ENCODE measurements at places on chromosomes 3 and 15.

- DNase-seq = no peak
Observed at GRCh38 chr15:80923668-80924067, 66.0 kb downstream of the MESD start.

GRCh38 chr3:114418107-114418506, 124.3 kb downstream of the TIGIT start:
- no peak for DNase-seq

GRCh38 chr3:64878362-64878761, 190.6 kb upstream of the ADAMTS9 start:
- no peak for DNase-seq

DNA sequence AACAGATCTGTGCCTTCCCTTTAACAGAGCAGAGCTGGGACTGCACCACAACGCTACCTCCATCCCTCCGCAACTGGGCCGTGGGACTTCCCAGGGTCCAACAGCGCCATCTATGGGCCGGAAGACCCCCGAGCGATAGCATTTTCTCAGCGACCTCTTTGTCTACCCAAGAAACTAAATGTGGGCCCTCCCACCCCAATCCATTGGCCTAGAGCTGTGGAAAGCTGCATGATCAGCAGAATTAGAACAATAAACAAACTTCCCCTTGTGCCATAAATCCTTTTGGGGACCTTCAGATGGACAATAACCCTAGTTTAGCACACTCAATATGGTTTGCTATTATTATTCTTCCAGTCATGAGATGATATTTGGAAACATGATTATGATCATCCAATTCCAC, 74.8 kb upstream of the NTRK3 start:
- no peak for DNase-seq

DNA sequence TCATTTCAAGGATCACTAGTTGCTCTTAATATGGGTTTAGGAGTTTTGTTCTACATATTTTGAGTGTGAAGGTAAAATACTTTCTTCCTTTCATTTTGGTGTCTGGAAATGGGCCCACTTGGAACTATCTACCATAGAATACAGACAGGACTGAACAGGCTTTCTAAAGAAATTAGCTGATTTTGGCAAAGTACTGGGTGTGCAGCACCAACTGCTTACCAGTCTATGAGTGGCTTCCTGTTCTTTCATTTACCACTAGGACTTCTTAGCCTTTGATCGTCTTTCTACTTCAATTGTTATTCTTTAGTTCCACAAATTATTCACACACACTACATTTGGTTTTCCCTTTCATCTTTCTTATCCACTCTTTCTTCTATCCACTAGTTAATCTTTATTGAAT, 1196.3 kb downstream of the ROBO1 start:
- DNase-seq = no peak

DNA sequence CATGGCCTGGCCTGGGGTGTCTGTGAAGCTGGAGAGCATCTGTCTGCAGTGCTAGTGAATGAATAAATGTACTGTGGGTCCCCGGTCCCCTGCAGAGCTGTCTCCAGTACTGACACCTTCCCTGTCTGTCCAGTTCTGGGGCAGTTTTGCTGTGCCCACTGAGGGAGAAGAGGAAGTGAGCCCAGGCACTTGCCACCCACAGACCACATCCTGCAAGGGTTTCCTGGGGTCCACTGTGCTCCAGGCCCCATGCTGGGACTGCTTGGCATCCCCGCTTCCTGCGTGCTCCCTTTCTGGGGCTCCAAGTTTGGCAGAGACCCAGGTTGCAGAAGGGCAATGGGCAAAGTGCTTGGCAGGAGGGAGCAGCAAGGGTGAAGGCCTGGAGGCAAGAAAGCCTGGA, 4.9 kb upstream of the SLC6A6 start:
- no peak for DNase-seq

DNA sequence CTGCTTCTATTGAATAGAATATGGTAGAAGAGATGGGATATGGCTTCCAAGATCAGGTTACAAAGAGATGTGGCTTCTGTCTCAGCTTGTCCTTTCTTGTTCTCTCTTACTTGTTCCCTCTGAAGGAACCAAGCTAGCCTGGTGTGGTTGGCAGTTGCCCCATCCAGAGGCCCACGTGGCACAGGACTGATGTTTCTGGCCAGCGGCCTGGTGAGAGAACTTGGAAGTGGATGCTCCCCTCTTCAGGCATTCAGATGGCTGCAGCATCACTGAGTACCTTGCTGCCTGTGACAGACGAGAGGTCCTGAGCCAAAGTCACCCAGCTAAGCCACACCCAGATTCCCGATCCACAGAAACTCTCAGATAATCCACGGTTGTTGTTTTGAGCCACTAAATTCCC, 183.6 kb downstream of the NSMCE3 start:
- DNase-seq = no peak

- DNase-seq = no peak
Observed at GRCh38 chr15:46855388-46855787, 861.9 kb upstream of the SEMA6D start.

DNA sequence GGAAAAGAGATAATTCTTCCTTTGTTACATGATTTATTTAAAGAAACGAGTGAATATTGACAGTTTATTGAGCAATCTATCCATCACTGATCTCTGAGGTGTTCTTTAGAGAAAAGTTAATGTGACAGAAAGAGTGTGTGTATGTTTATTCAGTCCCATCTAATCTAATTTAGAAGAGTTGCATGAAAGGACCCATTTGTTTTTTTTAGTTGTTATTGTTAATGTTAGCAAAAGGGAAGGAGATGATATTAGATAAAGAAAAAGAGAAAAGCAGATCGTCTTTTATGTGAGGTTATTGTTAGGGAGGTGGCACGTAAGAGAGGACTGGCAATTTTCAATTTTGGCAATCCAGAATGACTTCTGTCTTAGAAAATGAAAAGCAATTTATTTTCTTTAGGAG, 46.5 kb downstream of the NMD3 start:
- no peak for DNase-seq

Measured in pulmonary artery endothelial cell (primary cell).